Tongue (tissue), 3 donors: ENCODE measurements at places on chromosomes 3 and 15.

- no peak for DNase-seq
Measured at GRCh38 chr15:73757571-73757970, 4.4 kb upstream of the INSYN1 start.

DNA sequence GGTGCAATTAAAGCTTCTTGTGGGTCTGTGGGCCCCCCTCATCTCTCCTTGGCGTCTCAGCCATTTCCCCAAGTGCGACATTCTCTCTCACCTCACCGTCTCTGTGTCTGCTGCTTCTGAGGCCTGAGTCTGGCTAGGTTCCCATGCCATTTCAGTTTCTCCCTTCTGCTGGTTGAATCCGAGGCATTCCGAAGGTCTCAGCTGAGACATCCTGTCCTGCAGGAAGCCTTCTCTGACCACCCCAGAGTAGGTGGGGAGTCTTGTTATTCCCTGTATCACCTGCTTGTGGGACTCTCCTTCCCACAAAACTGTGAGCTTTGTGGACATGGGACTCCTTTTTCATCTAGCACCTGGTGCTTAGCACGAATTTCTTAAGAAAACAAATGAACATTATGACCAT lies 78.3 kb downstream of the ASB7 start:
- DNase-seq, result no peak

GRCh38 chr3:108319428-108320082 lies 23.2 kb downstream of the HHLA2 start:
- peak; percentile 53 for DNase-seq

DNA sequence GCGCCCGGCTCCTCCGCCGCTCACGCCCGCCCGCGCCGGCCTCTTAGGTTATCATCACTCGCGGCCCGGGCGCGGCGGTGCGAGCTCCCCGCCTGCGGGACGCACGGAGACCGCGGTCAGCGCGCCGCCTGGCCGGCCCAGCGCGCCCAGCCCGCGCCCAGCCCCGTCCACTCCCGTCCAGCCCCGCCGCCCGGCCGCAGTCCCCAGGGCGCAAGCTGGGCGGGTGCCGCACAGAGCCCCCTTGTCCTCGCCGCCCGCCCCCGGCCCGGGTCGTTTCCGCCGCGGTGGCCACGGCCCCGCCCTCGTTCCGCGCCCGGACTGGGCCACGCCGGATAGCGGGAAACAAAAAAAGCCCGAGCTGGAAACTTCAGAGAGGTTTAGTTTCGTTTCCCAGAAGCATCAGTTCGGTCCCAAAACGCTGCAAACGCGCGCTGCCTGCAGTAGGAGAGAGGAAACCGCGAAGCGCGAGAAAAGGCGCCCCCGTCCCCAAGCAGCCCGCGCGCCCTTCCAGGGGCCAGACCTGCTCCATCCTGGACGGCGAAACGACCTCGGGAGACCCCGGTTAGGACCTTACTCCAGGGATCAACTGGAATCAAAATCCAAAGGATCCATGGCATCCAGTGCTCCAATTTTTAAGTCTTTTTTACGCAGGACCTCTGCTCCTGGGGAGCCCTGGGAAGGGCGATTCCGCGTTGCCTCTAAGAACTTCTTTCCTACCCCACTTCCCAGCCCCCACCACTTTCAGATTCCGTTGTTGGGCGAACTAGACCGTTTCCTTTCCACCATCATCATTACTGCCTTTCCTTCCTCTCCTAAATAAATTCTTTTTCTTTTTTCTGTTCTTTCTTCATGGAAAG lies at the start of gene ATP10A:
Gene ATP10A, minus strand, starts transcription at position 217 of the 857 bp plus-strand sequence. CDS start 231 bp downstream, outside the sequence.
- peak; percentile 67 for DNase-seq

GRCh38 chr3:43090238-43090637 lies 15.6 kb downstream of the POMGNT2 start:
- no peak for DNase-seq

- peak; percentile 13 for DNase-seq
Measured at GRCh38 chr15:43702174-43702573, 8.5 kb downstream of the CKMT1A start.

- peak; percentile 14 for DNase-seq
Measured at GRCh38 chr15:71707230-71708050, 102.9 kb upstream of the NR2E3 start.

- DNase-seq, result peak; percentile 82
Measured at GRCh38 chr15:62758126-62758951, 284.2 kb upstream of the TPM1 start.

- no peak for DNase-seq
Measured at GRCh38 chr15:99176757-99177156, 71.9 kb downstream of the SYNM start.

- DNase-seq, result no peak
Measured at GRCh38 chr3:55159711-55160110, 231.9 kb upstream of the LRTM1 start.

DNA sequence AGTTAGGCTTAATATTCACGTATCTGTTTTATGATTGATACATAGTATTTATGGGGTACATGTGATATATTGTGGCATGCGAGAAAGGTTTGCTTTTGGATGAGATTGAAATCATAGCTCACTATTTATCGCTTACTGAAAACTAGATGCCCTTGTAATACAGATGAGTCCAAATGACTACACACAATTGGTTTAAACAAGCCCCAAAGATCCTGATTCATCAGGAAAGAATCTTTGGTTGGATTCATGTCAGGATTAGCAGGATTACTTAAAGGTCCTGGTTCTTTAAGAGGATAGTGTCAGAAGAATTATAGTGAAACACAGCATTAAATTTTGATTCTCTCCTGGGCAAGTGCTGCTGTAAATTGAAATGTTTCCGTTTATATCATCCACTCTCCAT lies 18.6 kb upstream of the AADAC start:
- no peak for DNase-seq

- DNase-seq, result no peak
Measured at GRCh38 chr3:86562090-86562489, 428.9 kb downstream of the VGLL3 start.

- DNase-seq, result no peak
Measured at GRCh38 chr3:73215901-73216300, 154.4 kb downstream of the EBLN2 start.

- no peak for DNase-seq
Measured at GRCh38 chr3:166425021-166425420, 587.8 kb upstream of the BCHE start.

DNA sequence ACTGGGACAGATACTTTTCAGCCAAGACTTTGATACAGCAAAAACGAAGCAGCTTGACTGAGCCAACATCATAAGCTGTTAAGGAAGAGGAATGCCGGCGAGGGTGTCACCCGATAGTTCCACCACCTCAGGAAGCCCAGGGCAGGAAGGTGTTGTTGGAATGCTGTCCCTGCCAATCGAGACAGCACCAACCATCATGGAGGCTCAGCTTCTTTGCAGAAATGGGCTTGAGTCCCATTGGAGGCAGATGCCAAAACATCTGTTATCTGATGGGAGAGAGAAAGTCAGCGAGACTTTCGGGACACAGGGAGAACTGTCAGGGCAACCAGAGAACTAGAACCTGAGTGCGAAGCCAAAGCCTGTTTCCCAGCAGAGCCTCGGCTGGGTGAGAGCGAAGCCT lies 50.7 kb downstream of the CA12 start:
- no peak for DNase-seq

- no peak for DNase-seq
Measured at GRCh38 chr3:21722768-21723167, 28.2 kb downstream of the ZNF385D start.

- peak; percentile 49 for DNase-seq
Measured at GRCh38 chr15:33735637-33736247, 232.6 kb upstream of the CHRM5 start.

DNA sequence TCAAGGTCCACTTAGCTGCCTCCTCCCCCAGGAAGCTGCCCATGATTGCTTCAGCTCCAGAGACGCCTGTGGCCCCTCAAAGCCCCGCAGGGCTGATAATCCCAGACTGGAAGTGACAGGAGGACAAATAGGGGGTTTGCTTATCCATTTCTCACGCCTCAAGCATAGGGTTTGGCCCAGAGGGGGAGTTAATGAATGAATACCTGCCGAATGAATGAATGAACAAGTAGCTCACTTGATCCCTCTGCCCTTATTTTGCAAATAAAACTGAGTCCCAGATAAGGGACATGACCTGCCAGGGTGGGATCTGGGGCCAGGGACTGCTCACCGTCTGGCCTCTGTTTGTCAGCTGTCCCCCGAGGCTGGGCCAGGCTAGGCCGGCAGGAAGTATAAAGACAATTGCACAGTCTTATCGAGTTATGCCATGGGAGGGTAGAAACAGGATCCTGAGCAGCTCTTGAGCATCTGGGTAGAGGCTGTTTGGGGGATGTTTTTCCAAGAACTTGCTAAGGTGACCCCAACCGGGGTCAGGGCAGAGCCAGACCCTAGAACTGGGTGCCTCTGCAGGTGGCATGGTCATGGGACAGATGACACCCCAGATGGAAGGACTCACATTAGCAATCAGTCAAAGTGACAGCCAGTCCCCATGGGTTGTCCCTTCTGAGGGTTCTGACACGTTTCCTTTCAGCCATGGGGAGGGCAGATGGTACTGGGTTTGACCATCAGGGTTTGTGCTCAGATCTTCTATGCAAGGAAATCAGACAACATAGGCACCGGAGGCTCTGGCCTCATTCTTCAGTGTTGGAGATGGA lies 45.0 kb downstream of the IQSEC1 start:
- no peak for DNase-seq

GRCh38 chr3:37909067-37909911 lies 47.6 kb downstream of the CTDSPL start:
- DNase-seq, result no peak

DNA sequence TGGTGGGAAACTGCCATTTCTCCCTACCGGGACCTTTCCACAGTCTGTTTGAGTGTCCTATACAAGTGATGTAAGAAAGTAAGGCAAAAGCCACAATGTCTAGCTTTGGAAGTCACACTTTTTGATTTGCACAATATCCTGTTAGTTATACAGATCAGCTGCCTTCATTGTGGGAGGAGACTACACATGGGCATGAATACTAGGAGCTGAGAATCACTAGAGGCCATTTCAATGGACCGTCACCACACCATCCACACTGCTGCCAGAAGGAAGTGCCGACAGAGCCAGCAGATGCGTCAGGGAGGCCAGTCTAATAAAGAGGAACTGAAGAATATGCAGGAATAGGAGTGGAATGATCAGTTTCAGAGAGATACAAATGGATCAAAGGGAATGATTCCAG lies 65.8 kb downstream of the SCN11A start:
- DNase-seq, result no peak

GRCh38 chr3:115712871-115713270 lies 89.6 kb downstream of the GAP43 start:
- no peak for DNase-seq

DNA sequence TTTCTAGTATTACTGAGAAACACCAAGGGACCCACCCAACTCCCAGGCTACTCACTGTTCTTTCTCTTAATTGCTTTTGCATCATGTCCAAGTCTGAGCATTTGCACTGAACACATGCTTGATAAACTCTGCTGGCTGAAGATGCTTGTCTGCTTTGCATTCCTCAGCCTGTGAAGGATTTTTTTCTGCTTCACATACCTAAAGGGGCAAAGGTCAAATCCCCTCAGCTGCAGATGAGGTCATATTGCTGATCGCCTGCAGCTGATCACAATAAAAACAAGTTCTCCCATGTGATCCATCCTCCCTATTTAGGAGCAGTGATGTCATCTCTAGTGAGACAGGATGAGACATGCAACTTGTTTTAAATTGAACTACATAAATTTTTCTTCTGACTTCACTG lies 84.6 kb upstream of the DCBLD2 start:
- DNase-seq, result peak; percentile 69

DNA sequence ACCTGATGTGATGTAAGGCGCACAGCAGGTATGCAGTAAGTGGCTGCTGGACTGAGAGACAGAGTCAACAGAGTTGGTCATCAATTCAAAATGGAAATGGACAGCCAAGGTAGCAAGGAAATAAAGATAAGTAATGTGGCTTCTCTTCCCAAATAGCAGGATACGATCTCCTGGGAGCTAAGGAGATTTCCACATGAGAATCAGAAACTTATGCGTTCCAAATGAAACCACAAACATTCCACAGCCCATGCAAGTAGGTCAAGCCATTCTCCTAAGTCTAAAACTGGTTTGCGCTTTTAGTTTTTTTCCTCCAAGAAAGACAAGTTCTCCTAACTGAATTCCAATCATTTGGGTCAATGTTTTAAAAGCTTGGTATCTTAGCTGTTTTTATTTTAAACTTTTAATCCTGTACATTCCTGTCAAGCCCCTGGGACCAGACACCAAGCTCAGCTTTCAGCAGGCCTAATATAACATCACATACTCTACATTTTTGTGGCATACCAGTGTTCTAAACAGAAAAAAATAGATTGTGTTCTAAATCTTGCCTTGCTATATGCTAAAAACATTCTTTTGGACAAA lies 73.7 kb upstream of the TSPAN3 start:
- DNase-seq, result peak; percentile 37

- DNase-seq, result no peak
Measured at GRCh38 chr3:171351676-171352075, 108.5 kb downstream of the TNIK start.

GRCh38 chr3:124885466-124886167 lies 1.5 kb downstream of the ITGB5 start:
- DNase-seq, result peak; percentile 11

DNA sequence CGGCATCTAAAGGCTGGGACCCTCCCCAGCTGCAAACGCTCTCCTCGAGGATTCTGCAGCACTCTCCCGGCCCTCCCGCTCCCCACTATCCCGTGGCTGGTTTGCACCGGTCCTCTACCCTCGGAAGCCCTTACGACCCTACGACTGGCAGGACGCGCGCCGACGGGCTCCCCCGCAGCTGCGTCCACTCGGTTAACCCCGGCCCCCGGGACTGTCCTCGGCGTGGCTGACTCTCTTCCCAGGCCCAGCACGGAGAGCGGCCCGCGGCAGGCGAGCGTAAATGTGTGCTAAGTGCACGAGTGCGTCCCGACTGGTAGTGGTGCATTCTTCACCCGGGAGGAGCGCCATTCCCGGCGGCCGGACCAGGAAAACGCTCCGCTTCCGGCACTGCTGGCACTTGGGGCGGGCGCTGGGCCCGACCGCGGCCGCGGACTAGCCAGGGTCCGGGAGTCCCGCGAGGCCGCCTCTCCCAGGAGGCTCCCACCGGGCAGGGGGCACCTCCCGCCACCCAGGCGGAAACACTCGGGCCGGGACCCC lies 508 bp downstream of the GORASP1 start:
- peak; percentile 65 for DNase-seq

GRCh38 chr3:110576960-110577359 lies 494.7 kb upstream of the NECTIN3 start:
- no peak for DNase-seq

- DNase-seq, result peak; percentile 13
Measured at GRCh38 chr3:37703626-37704025, 158.1 kb upstream of the CTDSPL start.

GRCh38 chr3:161217496-161217895 lies 3.6 kb upstream of the NMD3 start:
- no peak for DNase-seq

DNA sequence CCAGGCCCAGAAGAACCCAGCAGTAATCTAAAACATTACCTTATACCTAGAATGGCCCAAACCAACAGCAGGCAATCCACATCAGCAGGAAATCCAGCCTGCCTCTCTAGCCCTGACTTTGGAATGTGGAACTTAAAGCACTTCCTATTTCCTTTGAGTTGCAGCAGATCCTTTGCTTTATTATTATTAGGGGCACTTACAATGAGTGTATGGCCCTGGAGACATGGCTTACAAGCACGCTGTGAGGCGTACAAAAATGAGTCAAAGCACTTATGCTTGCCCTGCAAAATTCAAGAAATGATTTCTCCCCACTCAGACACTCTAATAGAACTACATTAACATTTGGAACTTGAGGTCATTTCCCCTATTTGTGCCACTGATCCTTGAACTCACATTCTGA lies 9.5 kb upstream of the KNSTRN start:
- no peak for DNase-seq
